DND-41 (cell line): ENCODE measurements at places on chromosomes 7 and 10.

DNA sequence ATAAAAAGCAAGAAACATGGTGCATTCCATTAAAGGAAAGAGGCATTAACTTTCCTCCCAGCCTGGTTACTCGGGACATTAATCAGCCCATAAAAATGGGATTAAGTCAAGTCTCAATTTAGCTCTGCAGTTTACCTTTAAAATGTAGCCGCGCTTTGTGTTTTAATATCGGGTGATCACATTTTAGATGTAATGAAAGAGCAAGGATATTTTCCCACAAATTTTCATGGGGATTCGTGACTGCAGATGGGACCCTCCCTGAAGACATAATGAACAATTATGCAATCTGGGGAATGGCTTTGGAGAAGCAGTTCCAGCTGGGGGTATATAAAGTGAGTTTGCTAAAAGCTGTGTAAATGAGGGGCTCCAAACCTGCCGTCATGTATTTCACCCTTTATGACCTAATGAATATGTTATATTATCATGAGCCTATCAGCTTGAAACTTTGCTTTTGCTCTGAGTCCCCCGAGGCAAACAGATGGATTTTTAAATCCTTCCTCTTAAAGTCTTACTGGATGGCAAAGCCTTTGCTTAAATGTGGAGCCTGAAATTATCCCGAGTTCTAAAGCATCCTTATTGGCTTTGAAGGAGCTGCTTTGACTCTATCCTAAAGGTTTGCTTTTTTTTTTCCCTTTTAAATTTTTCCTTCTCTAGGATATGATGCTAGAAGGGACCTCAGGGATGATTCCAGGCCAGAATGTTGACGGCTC is 31.8 kb downstream of the BAMBI start:
- DNase-seq, result no peak

GRCh38 chr7:30845426-30846135 is 66.1 kb upstream of the AQP1 start:
- DNase-seq, result no peak

DNA sequence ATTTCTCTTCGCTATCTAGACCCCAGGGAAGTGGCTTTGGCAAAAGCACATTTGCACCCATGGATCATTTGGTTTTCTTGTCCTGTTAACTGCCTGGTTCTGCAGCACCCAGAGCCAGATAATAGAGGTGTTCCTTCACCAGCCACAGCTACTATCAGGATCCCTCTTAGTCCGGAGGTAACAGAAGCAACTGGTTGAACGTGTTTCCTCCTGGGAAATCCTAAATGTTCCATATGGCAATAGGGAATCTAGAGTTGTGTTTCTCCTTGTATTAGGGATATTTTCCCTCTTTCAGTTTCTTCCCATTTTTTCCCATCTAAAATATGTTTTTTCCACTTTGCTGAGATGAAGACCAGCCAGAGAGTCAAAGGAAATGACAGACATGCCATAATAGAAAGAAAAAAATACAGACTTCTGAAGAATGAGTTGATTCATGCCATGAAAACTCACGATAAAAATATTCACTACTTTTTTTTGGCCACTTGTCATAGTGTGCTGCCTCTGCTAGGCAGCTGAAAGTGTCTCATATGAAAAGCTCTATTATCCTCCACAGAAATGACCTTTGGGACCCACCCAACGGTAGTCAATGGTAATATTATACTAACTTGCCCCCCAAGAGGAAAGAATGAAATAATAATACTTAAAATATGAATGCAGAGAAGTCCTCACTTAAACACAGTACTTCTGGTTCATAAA is 472.8 kb downstream of the KCNMA1 start:
- no peak for DNase-seq

- no peak for DNase-seq
These were observed 5.4 kb downstream of the CHST15 start for GRCh38 chr10:124087672-124088634.

DNA sequence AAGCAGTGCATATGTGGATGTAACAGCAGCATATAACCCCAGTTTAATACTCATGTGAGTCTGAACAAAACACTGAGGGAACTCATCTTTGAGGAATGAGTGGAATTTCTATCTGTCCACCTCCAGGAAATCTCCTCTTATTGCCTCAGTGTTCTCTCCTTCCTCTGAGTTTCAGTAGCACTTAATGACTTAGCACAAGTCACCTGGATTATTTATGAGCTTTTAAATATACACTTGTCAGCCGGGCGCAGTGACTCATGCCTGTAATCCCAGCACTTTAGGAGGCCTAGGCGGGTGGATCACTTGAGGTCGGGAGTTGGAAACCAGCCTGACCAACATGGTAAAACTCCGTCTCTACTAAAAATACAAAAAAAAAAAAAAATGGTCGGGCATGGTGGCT is 4.3 kb downstream of the LRRC20 start:
- DNase-seq, result no peak

DNA sequence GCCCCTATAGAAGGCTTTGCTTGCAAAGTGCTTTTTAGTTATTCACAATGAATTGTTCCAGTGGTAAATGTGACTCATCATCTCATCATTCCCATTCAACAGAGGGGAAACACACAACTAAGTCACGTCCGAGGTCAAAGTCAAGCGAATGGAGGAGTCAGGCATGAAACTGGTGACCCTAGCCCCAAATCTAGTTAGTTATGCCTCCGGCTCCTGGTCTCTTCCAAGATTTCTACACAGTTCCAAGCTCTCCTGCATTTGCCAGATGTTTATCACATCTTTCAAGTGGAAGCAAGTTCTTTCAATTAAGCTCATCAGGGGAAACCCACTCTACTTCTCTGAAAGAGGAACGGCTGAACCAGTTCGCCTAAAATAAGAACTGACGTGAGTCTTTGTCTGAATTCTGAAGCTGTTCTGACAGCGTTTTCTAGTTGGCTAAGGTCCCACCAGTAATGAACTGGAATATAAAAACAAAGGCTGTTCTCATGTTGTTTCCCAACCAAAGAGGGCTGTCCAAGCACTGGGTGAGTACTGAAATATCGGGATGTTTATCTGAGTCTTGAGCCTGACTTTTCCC is 140.9 kb upstream of the NRBF2 start:
- DNase-seq, result no peak

DNA sequence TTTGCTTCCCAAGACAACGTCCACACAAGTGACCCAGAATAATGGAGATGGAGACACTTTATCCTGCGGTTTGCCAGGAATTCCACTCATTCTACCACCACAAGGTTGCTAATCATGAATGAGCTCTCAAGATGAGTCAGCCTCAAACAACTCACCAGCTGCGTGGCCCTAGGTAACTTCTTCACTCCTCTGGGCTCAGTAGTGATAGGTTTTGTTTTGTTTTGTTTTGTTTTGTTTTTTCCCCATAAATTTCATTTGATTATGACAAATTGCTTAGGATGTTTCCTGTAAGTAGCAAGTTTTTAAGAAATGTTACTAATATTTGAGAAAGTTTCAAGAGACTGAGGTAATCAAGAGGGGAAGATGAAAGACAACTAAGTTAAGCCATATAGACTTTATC is 286.8 kb downstream of the PARD3 start:
- no peak for DNase-seq

- no peak for DNase-seq
These were observed 20.9 kb downstream of the CHST15 start for GRCh38 chr10:124072541-124072940.

GRCh38 chr10:74322141-74322540 is 171.1 kb downstream of the ADK start:
- DNase-seq, result no peak

DNA sequence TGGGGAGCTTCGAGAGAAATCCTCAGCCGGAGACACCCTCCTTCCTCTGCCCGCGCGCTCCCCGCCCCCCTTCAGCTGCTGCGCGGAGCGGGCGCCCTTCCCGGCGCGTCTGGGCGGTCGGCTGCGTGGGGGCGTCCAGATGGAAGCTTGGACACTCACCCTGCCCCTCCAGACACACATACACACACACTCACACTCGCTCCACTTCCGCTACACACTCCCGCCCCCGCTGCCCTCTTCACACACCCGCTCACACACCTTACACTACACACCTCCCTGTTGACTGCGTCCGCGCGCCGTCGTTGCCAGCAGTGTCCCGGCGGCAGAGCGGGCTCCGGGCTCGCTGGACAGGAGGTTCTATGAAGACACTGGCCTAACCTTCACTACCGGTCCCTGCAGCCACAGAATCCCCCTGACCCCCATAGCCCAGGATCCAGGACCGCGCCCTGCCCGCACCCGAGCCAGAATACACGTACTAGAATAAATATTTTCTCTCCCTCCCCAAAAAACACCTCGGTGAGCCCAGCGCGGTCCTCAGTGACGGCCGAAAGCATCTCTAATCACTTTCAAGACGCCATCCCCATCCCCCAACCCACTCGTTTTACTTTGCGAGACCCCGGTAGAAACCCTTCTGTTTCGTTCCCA is 1.1 kb upstream of the EGR2 start:
- DNase-seq, result peak; percentile 67

GRCh38 chr10:78527296-78527695 is 493.6 kb downstream of the RPS24 start:
- DNase-seq, result no peak

DNA sequence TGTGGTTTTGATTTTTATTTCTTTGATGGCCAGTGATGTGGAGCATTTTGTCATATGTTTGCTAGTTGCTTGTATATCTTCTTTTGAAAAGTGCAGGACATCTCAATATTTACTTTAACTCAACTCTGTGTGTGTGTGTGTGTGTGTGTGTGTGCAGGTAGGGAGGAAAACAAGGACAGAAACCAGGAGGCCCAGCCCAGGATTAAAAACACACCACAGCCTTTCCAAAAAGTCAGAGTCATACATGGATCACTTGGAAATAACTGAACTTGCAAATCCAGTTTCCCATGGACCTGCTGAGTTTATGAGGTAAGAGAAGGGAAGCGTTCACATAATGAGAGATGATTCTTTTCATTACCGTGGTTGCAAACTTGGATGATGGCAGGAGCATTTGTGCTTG is 189.9 kb upstream of the LYZL1 start:
- DNase-seq, result no peak

- DNase-seq, result no peak
These were observed 14.4 kb downstream of the PIP4K2A start for GRCh38 chr10:22699976-22700375.

DNA sequence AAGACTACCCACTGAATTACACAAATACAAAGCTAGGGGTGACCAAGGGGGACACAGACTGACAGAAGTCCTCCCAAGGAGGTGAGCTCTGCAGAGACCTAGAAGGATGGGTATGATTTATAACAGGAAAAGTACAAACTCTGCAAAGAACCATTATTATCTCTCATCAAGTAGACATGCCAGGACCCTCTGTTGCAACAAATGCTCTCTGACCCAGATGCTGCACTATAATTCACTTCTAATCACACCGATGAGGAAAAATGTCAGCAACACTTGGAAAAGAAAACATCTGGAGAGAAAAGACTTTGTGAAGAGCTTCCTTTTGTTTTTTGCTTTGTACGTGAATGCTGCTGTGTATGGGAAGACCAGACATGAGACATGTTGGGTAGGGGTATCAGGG is 178.3 kb upstream of the PDE1C start:
- DNase-seq, result no peak

DNA sequence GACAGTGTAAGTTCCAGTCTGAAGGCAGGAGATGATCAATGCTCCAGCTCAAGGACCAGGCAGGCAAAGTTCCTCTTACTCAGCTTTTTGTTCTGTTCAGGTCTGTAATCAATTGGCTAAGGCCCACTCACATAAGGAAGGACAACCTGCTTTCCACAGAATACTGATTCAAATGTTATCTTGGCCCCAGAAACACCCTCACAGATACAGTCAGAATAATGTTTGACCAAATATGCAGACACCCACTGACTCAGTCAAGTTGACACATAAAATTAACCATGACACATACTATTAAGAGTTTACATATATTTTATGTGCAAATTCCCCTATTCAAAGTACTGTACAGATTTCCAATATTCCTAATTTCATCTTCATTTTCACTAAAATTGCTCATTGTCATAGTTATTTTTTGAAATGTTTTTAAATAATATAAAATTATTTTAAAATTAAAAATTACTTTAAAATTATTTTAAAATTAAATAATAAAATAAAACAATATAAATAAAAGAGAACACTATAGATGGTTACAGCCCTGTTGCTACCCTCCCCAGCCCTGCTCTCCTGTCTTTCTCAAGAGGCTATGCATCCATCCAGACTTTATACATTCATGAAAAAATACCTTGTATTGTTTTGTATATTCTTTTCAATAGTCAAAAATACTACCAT is 59.4 kb downstream of the RAB11FIP2 start:
- DNase-seq, result no peak

DNA sequence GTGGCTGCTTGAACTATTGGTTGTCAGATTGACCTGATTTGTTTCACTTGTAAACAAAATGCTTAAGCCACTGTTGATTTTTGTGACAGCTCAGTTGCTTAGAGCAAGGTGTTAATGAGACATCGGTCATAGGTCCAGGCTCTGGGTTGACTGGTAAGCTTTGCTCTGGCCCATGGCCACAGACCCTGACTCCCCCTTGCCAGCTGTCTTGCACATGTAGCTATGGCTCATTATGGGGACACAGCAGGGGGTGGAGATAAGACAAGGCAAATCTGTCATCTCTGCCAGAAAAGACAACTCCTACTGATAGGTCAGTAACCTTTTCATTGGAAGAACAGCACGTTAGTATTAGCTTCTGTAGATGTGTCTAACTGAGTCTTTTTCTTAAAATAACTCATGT is 95.3 kb downstream of the KAT6B start:
- no peak for DNase-seq

GRCh38 chr10:125828311-125828710 is 5.0 kb downstream of the BCCIP start:
- no peak for DNase-seq

GRCh38 chr10:50582766-50583762 is 40.7 kb downstream of the SGMS1 start:
- no peak for DNase-seq

DNA sequence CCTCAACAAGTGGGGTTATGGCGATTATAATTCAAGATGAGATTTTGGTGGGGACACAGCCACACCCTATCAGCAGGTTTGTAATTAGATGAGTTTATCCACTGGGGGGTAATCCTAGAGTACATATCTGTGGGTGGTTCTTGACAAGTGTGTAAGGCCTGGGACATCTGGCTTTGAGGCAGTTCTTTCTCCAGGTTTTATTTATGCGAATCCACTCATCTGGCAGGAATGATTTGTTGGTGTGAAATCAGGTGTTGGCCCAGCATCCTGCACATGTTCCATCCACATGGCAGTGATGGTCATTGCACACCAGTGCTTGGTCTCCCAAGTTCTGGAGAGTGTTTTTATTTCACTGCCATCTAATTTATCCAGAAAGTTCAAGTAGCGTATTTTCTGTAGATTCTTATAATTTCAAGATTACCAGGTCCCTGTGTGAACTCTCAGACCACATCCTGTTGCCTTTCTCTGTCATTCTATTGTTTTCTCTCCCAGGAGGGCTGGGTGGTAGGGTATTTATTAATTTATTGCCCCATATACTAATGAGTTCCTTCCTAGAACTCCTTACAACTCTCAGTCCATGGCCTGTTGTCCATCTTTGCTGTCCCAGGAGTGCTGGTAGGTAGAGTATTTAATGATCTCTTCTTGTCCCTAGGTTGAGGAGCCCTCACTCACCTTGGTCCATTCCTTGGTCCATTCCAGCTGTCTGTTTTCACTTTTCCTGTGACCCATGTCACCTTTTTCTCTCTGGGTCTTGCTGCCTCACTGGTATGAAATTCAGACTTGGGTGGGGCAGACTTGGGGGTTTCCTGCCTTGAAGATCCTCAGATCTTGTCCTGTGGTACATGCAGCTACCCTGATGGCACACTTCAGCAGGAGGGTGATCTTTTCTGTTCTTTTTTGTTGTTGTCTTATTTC is 10.4 kb downstream of the RALA start:
- DNase-seq, result peak; percentile 32

- DNase-seq, result no peak
These were observed 60.5 kb upstream of the BET1 start for GRCh38 chr7:94064541-94065191.
